ENCODE measurements at places on chromosomes 6 and 20. TPM values are rescaled to one million over a fixed set of nuclear protein-coding genes. Genes with fewer than 3 reads are reported as not detected.

Gene BHLHE23
- not detected for total RNA-seq

GRCh38 chr6:129006724-129007514 lies 124.0 kb downstream of the LAMA2 start:
- DNase-seq, result no peak
- H3K36me3 ChIP-seq, result no peaks in the 10 kb centered on the region
- no peak overlapping the region for H3K27ac ChIP-seq
- no peak overlapping the region for H3K4me3 ChIP-seq
- no peaks in the 10 kb centered on the region for H3K4me1 ChIP-seq

- no peak overlapping the region for H3K4me3 ChIP-seq
- no peaks in the 10 kb centered on the region for H3K36me3 ChIP-seq
- DNase-seq, result no peak
- peaks cover 6% of the 10 kb centered on the region for H3K4me1 ChIP-seq
- no peak overlapping the region for H3K27ac ChIP-seq
Measured at GRCh38 chr20:1198751-1199150, 4.5 kb upstream of the C20orf202 start.

DNA sequence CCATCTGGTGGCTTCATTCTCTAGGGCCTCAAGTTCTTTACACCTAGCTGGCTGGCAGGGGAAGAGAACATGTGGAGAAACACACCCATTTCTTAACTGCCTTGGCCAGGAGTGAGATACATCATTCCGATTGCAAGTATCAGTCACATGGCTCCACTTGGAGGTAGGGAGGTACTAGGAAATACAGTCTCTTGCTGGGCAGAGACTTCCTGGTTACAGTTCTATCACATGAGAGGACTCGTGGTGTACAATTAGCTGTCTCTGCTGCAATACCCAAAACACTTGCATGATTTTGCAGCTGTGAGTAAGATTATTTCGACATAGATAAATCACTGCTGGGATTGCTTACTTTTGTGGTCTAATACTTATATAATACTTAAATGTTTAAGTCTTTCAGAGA lies 51.1 kb downstream of the GTF2H5 start:
- no peaks in the 10 kb centered on the region for H3K36me3 ChIP-seq
- H3K4me1 ChIP-seq, result peaks cover 5% of the 10 kb centered on the region
- H3K27ac ChIP-seq, result no peak overlapping the region

- H3K27me3 ChIP-seq, result no peaks in the 10 kb centered on the region
- DNase-seq, result peak; percentile 60
- H3K4me1 ChIP-seq, result peaks cover 56% of the 10 kb centered on the region
- peak overlapping the region; percentile 87 for H3K27ac ChIP-seq
Measured at GRCh38 chr6:25366903-25367545, 87.8 kb downstream of the CARMIL1 start.

- H3K27ac ChIP-seq, result no peak overlapping the region
- no peak for DNase-seq
- H3K4me3 ChIP-seq, result peak overlapping the region; percentile 13
- H3K4me1 ChIP-seq, result peaks cover 50% of the 10 kb centered on the region
- no peaks in the 10 kb centered on the region for H3K27me3 ChIP-seq
- H3K36me3 ChIP-seq, result peaks cover 37% of the 10 kb centered on the region
Measured at GRCh38 chr6:80006541-80006940, 2.1 kb downstream of the TTK start.

DNA sequence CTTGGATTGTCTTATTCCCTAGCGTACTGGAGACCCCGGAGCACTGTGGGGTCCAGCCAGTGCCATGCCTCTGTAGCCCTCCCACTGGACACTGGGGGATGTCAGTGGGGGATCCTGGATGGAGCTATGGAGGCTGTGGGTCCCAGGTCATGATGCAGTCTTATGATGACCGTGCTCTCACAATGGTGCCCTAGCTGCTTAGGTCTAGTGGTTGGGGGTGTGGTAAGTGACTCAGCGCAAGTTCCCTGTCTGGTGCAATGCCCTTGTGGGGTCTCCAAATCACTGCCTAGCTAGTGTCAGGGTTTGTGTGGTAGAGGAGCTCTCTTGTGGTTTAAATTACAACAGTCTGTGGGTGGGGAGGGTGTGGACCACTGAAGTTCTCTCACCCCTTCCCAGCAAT lies 135.4 kb downstream of the CDC5L start:
- peaks cover 6% of the 10 kb centered on the region for H3K36me3 ChIP-seq
- peaks cover 36% of the 10 kb centered on the region for H3K4me1 ChIP-seq
- no peak for DNase-seq
- H3K27ac ChIP-seq, result no peak overlapping the region
- H3K27me3 ChIP-seq, result peaks cover 42% of the 10 kb centered on the region
- H3K4me3 ChIP-seq, result no peak overlapping the region

DNA sequence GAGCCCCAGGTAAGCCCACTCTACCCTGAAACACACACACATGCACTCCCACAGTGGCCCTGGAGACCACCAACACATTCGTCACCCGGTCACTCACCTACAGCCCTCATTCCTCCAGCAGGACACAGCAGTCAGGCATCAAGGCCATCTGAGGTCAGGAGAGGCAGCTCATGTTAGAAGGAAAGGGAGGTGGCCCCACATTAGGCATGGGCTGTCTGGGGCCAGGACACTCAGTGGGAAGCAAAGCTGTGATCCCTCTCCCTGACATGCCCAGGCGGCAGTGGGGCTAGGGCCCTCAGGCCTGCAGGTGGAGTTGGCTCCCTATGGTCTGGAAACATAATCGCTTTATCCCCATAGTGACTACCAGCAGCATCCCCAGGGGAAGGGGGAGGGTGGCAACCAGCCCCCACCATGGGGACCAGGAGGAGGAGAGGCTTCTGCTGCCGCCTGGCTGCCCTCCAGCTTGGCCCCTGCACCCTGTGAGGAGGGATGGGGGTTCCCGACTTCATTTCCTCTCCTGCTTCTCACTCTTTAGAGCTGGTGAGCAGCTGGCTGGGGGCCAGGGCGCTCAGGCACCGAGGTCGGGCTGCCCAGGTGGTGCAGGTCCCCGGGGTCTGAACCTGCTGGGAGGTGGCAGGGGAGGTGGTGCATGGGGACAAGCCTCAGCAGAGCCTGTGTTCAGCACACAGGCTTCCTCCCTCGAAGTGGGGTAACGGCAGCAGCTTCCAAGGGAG lies 76.6 kb upstream of the CST7 start:
- H3K4me3 ChIP-seq, result no peak overlapping the region
- H3K27me3 ChIP-seq, result no peaks in the 10 kb centered on the region
- DNase-seq, result no peak
- no peaks in the 10 kb centered on the region for H3K36me3 ChIP-seq

GRCh38 chr6:28876710-28877109 lies 47.1 kb downstream of the TRIM27 start:
- H3K4me3 ChIP-seq, result no peak overlapping the region
- H3K27me3 ChIP-seq, result peaks cover 37% of the 10 kb centered on the region
- H3K36me3 ChIP-seq, result no peaks in the 10 kb centered on the region
- H3K27ac ChIP-seq, result no peak overlapping the region
- DNase-seq, result no peak

GRCh38 chr6:107634324-107635056 lies 144.6 kb downstream of the SOBP start:
- peaks cover 25% of the 10 kb centered on the region for H3K4me1 ChIP-seq
- DNase-seq, result no peak
- peaks cover 75% of the 10 kb centered on the region for H3K27me3 ChIP-seq
- peaks cover 2% of the 10 kb centered on the region for H3K36me3 ChIP-seq
- H3K27ac ChIP-seq, result no peak overlapping the region

DNA sequence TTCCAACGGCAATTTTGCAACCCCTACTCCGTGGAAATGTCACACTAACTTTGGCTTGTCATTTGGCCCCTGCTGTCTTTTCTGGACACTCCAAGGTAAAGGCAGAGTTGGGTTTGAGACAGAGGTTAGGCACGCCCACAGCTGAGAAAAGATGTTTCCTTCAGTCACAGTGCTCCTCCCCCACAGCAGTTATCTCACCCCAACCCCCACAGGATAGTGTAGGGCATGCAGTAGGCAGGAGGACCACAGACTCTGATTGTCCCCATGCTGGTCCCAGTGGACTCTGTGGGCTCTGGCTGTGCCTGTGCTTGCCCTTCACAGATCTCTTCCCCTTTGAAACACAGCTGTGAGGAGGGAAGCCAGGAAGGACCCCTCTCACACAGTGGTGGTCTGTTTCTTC lies 124.0 kb upstream of the CARMIL1 start:
- H3K27me3 ChIP-seq, result no peaks in the 10 kb centered on the region
- no peak for DNase-seq
- H3K27ac ChIP-seq, result no peak overlapping the region
- no peak overlapping the region for H3K4me3 ChIP-seq

DNA sequence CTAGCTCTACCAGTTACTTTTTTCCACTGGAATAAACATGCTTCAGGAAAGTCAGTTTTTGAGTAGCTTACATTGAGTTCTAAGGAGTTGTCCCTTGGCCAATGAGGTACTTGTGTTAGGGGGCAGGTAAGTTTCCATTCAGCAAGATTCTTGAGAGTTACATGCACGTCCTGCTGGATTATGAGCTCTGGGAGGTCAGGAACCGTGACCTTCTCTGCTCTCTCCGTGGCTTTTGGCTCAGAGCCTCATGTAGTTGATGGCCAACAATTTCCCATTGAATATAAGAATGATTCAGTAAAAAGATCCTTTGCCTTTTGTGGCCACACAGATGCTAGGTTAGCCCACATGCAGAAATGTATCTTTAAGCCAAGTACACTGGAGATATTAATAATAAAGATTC lies 181.8 kb upstream of the RALGAPA2 start:
- no peak overlapping the region for H3K27ac ChIP-seq
- H3K36me3 ChIP-seq, result no peaks in the 10 kb centered on the region
- no peak for DNase-seq
- H3K27me3 ChIP-seq, result peaks cover 11% of the 10 kb centered on the region

Gene TEAD3
- not detected for total RNA-seq

DNA sequence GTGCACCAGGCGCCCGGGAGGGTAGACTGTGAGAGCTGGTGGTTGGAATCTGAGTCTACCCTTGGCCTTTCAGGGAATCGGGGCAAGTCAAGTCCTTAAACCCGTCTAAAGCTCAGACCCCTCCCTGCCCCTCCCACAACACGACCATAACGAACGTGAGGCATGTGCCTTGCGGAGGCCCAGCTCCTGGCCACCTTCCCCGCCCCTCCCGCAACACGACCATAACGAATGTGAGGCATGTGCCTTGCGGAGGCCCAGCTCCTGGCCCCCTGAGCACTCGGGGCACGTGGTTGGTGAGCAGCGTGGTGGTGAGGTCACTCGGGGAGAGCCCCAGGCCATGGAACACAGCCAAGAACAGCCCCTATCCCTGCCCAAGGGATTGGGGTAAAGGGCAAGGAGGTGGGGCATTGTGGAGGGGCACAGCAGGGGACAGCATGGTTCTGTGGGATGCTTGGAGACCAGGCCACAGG lies 132.2 kb downstream of the TAF4 start:
- no peak overlapping the region for H3K4me3 ChIP-seq
- H3K27ac ChIP-seq, result no peak overlapping the region
- DNase-seq, result no peak

- no peaks in the 10 kb centered on the region for H3K27me3 ChIP-seq
- peaks cover 57% of the 10 kb centered on the region for H3K36me3 ChIP-seq
- no peak overlapping the region for H3K27ac ChIP-seq
- no peak for DNase-seq
- peaks cover 50% of the 10 kb centered on the region for H3K4me1 ChIP-seq
Measured at GRCh38 chr6:30726506-30727413, 6.6 kb downstream of the TUBB start.

DNA sequence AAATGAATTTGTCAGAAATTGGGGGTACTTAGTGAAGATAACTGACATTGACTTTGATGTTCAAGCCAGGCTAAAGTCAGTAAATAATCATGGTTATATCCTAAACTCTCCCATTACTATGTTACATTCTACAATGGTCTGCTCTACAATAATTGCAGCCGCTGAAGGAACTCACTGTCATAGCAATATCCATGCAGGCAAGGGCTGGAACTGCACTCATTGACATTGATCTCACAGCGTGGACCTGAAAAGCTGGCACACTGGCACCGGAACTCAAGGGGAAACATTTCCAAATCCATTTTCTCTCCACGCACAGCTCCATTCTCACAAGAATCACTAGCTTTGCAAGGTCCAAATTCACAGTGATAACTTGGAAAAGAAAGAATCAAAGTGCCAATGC lies 702.7 kb downstream of the EYS start:
- H3K4me1 ChIP-seq, result no peaks in the 10 kb centered on the region
- H3K36me3 ChIP-seq, result no peaks in the 10 kb centered on the region
- no peak overlapping the region for H3K27ac ChIP-seq
- H3K27me3 ChIP-seq, result no peaks in the 10 kb centered on the region
- no peak for DNase-seq

Gene GTSF1L
- not detected for total RNA-seq

- H3K27me3 ChIP-seq, result no peaks in the 10 kb centered on the region
- DNase-seq, result no peak
- H3K36me3 ChIP-seq, result no peaks in the 10 kb centered on the region
- H3K4me1 ChIP-seq, result no peaks in the 10 kb centered on the region
- no peak overlapping the region for H3K27ac ChIP-seq
Measured at GRCh38 chr20:25508083-25508770, 77.1 kb downstream of the NINL start.

Gene C6orf58
- not detected for total RNA-seq

Gene RAB44
- total RNA-seq, result not detected

DNA sequence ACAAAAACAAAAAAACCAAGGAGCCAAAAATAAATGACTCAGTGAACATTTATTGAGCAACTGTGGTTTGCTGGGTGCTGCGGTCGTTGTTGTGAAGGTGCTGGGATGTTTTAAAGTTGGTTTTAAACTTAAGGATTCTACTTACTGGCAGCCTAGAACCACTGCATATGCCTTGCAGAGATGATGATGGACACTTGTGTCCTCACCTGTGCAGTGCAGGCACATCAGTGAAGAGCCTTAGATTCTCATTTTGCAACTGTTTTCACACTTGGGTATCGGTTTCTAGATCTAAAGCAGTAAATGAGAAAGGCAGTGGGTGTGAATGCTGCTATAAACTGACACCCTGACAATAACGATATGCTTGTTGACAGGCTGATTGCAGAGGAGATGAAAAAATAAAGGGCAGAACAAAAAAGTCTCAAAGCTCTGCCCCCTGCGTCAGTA lies 68.8 kb downstream of the UTRN start:
- DNase-seq, result peak; percentile 81
- no peaks in the 10 kb centered on the region for H3K27me3 ChIP-seq
- H3K4me3 ChIP-seq, result peak overlapping the region; percentile 71
- peaks cover 21% of the 10 kb centered on the region for H3K36me3 ChIP-seq

GRCh38 chr6:37584654-37585522 lies 85.2 kb upstream of the CCDC167 start:
- H3K4me1 ChIP-seq, result no peaks in the 10 kb centered on the region
- DNase-seq, result no peak
- no peaks in the 10 kb centered on the region for H3K36me3 ChIP-seq
- H3K27ac ChIP-seq, result no peak overlapping the region
